ENCODE measurements at places on chromosomes 7 and 10.

- H3K36me3 ChIP-seq: no peaks in the 10 kb centered on the region
- peak overlapping the region; percentile 41 for H3K27ac ChIP-seq
- peak; percentile 72 for DNase-seq
- no peak overlapping the region for H3K4me3 ChIP-seq
- no peaks in the 10 kb centered on the region for H3K27me3 ChIP-seq
- H3K4me1 ChIP-seq: peaks cover 62% of the 10 kb centered on the region
These were observed 1.5 kb upstream of the MYL10 start for GRCh38 chr7:101630591-101630990.

GRCh38 chr7:47587976-47588375, 6.1 kb upstream of the TNS3 start:
- peaks cover 23% of the 10 kb centered on the region for H3K4me1 ChIP-seq
- no peaks in the 10 kb centered on the region for H3K36me3 ChIP-seq
- no peak overlapping the region for H3K4me3 ChIP-seq
- H3K27me3 ChIP-seq: no peaks in the 10 kb centered on the region
- no peak for DNase-seq

GRCh38 chr10:43202224-43202656, 64.0 kb downstream of the CSGALNACT2 start:
- no peak overlapping the region for H3K27ac ChIP-seq
- H3K4me3 ChIP-seq: no peak overlapping the region
- no peaks in the 10 kb centered on the region for H3K36me3 ChIP-seq
- no peak for DNase-seq
- H3K4me1 ChIP-seq: no peaks in the 10 kb centered on the region

GRCh38 chr7:133394369-133394768, 141.5 kb downstream of the EXOC4 start:
- no peaks in the 10 kb centered on the region for H3K4me1 ChIP-seq
- DNase-seq: no peak
- no peak overlapping the region for H3K4me3 ChIP-seq
- H3K27me3 ChIP-seq: no peaks in the 10 kb centered on the region

DNA sequence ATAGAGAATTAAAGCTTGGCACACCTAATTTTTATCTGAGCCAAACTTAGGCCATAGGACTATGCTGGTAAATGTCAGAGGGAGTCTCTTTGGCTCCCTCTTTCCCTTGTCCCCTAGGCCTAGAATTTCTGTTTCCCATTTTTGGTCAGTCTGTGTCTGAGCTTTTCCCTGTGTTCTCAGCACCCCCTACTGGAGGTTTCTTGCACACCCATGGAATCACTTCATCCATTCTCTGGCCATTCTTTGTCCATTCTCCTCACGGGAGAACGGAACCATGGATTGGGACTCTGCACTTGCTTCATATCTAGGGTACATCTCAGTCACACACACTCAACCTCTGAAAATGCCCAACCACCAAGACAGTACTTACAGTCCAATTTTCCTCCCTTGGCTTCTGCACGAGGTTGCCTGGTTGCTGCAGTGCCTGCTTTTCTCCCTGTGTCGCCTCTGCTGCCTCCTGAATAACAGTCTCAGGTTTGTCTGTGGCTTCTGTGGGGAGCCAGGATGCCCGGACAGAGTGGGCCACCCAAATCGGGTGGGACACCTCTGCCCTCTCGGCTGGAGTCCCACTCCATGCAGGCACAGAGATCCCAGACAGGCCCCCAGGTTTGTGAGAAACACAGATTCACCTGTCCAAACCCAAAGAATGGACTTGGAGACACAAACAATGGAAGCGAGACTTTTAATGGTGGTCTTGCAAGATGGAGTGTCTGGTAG, 35.1 kb upstream of the DNAH11 start:
- H3K27me3 ChIP-seq: no peaks in the 10 kb centered on the region
- H3K4me1 ChIP-seq: no peaks in the 10 kb centered on the region
- H3K36me3 ChIP-seq: peaks cover 19% of the 10 kb centered on the region
- H3K27ac ChIP-seq: no peak overlapping the region

GRCh38 chr7:135353832-135354231, 120.2 kb downstream of the STRA8 start:
- no peak overlapping the region for H3K4me3 ChIP-seq
- DNase-seq: no peak
- no peak overlapping the region for H3K27ac ChIP-seq
- H3K36me3 ChIP-seq: no peaks in the 10 kb centered on the region
- no peaks in the 10 kb centered on the region for H3K27me3 ChIP-seq
- H3K4me1 ChIP-seq: no peaks in the 10 kb centered on the region

DNA sequence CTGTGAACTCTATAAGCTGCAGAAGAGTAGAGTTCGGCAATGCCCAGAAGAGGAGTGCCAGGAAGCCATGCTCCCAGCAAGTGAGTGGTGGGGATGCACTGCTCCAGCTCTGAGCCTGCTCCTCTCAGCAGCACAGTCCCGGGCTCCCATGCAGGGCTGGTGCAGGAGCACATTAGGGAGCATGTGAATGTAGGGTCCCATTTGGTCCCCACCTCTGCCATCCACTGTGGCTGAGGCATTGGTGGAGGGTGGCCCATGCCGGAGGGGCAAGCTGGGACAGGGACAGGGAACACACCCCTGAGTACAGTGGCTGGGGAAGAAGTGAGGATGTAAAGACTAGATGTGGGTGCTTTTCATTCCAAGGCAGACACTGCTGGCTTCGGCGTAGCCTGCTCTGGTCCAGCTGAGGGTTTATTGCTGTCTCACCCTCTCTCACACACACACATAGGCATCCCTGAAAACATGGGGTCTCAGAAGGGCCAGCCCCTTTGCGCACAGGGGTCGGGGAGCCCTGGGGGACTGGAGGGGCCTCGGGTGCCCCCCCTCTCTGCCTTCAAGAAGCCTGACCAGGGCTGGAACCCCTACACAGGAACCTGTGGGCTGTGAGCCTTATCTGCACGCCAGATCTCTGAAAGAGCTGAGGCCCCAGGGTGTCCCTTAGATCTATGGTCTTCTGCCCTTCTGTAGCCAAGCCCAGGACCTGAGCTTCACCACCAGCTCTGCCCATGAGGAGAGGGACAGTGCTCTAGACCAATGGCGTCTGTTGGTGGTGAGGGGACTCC, 341.0 kb downstream of the TCERG1L start:
- H3K27ac ChIP-seq: no peak overlapping the region
- DNase-seq: no peak
- no peaks in the 10 kb centered on the region for H3K4me1 ChIP-seq
- H3K27me3 ChIP-seq: no peaks in the 10 kb centered on the region
- no peak overlapping the region for H3K4me3 ChIP-seq

- no peak overlapping the region for H3K27ac ChIP-seq
- no peak for DNase-seq
- H3K27me3 ChIP-seq: no peaks in the 10 kb centered on the region
- no peak overlapping the region for H3K4me3 ChIP-seq
These were observed 22.1 kb upstream of the NPVF start for GRCh38 chr7:25250386-25250785.

DNA sequence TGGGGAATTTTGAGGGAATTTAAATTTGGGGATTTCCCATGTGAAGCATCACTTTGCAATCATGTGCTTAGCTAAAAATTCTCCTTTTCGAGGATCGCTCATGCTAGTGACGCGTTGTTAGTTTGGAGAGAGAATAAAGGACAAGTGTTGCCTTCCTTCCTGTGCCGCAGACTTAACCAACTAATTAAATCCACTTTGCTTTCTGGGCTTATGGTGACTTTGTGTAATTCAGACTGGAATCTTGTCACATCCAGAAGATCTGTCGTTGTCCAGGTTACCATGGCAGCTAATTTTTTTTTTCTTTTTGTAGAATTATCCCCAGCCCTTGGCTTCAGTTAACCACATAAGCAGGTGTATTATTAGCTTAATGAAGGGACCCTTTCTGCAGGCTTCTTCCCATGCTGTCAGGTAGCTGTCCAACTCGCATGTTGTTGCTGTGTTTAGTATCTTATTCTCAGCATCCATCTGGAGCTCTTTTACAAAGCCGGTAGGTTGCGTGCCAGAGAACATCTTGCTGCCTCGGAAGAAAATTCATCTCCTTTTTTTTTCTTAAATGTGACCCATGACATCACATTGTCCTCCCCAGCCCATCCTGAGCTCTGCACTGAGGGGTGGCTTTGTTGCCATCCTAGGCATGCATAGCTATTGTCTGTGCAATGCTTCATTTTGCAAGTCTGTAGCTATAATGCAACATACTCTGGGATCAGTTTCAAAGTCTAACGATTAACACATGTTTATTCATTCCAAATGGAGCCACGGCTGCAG, 47.2 kb upstream of the NRP1 start:
- no peak overlapping the region for H3K4me3 ChIP-seq
- 0 out of 2 replicates have a peak, but pooled peaks cover 6% of the 10 kb centered on the region for H3K4me1 ChIP-seq
- H3K27ac ChIP-seq: no peak overlapping the region
- DNase-seq: no peak
- no peaks in the 10 kb centered on the region for H3K36me3 ChIP-seq
- no peaks in the 10 kb centered on the region for H3K27me3 ChIP-seq

DNA sequence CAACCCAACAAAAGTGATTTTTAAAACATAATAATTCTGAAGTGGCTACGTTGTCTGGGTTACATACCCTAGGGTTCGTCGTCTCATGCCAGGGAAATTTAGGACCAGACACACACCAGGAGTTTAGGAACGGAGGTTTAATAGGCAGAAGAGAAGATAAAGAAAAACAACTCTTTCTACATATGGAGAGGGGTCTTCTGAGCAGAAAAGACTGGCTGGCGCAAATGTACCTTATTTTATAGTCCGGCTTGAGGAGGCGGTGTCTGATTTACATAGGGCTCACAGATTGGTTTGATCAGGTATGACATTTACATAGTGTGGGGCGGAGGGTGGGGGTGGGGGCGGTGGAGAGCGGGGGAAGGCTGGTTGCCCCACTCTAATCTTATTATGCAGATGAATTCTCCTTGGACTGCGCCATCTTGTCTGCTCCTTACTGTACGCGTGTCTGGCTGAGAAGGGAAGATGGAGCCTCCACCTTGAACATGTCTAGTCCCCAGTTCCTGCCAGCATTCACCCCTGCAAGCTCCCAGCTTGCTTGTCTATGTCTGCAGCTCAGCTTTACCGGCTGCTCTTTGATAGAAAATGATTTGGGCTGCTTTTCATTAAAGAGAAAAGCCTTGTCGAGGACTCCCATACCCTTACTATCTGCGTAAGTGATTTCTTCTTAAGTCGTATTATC, 98.7 kb downstream of the RALA start:
- H3K36me3 ChIP-seq: no peaks in the 10 kb centered on the region
- H3K4me3 ChIP-seq: no peak overlapping the region
- no peaks in the 10 kb centered on the region for H3K27me3 ChIP-seq

- no peaks in the 10 kb centered on the region for H3K27me3 ChIP-seq
- H3K4me3 ChIP-seq: no peak overlapping the region
- H3K4me1 ChIP-seq: peaks cover 18% of the 10 kb centered on the region
- peak; percentile 44 for DNase-seq
- peak overlapping the region; percentile 14 for H3K27ac ChIP-seq
- H3K36me3 ChIP-seq: no peaks in the 10 kb centered on the region
These were observed 209.1 kb downstream of the PRPF18 start for GRCh38 chr10:13795653-13796555.

DNA sequence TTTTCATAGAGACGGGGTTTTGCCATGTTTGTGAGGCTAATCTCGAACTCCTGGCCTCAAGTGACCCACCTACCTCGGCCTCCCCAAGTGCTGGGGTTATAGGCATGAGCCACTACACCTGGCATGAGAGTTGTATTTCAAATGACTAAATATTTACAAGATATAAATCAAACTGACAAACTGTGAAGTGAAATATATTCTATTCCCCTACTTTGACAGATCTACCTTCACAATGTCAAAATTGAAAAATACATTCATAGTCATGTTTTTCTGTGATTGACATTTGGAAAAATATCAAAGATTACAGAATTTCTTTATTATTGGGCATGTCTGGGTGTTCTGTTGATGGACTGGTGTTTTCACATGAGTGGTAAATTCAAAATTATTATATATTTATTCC, 16.4 kb upstream of the SNX10 start:
- H3K27ac ChIP-seq: no peak overlapping the region
- H3K4me1 ChIP-seq: no peaks in the 10 kb centered on the region
- no peak overlapping the region for H3K4me3 ChIP-seq
- no peaks in the 10 kb centered on the region for H3K27me3 ChIP-seq
- no peak for DNase-seq

GRCh38 chr7:22255834-22256233, 101.1 kb downstream of the RAPGEF5 start:
- no peaks in the 10 kb centered on the region for H3K27me3 ChIP-seq
- H3K4me3 ChIP-seq: no peak overlapping the region
- DNase-seq: no peak
- H3K4me1 ChIP-seq: no peaks in the 10 kb centered on the region

GRCh38 chr10:43197834-43198681, 59.8 kb downstream of the CSGALNACT2 start:
- H3K27me3 ChIP-seq: no peaks in the 10 kb centered on the region
- no peak overlapping the region for H3K27ac ChIP-seq
- H3K36me3 ChIP-seq: no peaks in the 10 kb centered on the region
- DNase-seq: no peak

GRCh38 chr10:116918583-116918982, 69.3 kb downstream of the ENO4 start:
- no peak for DNase-seq
- peaks cover 5% of the 10 kb centered on the region for H3K36me3 ChIP-seq
- H3K4me3 ChIP-seq: no peak overlapping the region
- no peak overlapping the region for H3K27ac ChIP-seq
- no peaks in the 10 kb centered on the region for H3K27me3 ChIP-seq

DNA sequence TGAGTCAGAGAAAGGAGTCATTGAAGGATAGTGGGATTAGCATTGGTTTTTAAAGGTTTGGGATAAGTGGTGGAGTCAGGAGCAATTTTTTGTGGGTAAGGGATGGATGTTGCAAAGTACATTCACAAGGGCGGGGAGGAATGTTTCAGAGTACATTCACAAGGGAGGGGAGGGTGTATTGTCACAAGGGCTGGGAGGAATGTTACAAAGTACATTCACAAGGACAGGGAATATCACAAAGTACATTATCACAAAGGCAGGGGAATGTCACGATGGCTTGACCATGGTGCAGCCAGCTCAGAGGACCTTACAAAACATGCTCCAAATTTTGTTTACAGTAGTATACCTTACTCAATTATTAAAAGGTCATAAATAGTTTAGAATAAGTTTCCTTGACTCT, 30.3 kb downstream of the C1GALT1 start:
- DNase-seq: no peak
- peaks cover 12% of the 10 kb centered on the region for H3K36me3 ChIP-seq
- no peaks in the 10 kb centered on the region for H3K27me3 ChIP-seq
- H3K4me3 ChIP-seq: no peak overlapping the region

GRCh38 chr10:69496352-69497230, 45.3 kb downstream of the TSPAN15 start:
- no peak overlapping the region for H3K4me3 ChIP-seq
- no peaks in the 10 kb centered on the region for H3K27me3 ChIP-seq
- DNase-seq: peak; percentile 25

DNA sequence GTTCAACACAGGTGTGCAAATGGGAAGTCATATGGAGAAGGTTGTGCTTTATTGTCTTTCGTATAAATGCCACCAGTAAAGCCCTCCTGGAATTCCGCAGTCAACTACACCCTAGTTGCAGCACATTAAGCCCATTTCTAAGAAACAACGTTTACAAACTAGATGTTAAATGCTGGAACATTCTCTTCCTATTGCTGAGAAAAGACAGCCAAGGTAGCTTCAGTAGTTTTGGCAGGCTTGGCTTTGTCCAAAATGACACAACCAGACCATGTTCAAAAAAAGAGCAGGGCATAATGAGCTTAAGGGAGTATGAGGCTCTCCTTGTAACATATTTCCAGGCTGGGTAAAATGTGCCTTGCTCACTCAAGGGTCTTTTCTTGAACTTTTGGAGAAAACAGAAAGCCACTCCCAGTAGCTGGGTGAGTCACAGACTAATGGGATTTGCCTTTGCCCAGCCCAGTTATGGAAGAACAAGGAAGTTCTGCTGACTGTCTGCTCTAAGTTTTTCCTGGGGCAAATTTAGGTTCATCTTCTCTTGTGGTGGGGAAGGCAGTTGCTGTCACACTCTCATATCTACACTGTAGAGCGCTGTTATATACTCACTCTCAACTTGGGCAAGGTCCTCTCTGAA, 238.7 kb downstream of the PLXNA4 start:
- no peaks in the 10 kb centered on the region for H3K36me3 ChIP-seq
- H3K27ac ChIP-seq: no peak overlapping the region
